ENCODE measurements at places on chromosomes 1 and 21. TPM values are rescaled to one million over a fixed set of nuclear protein-coding genes. Genes with fewer than 3 reads are reported as not detected.

OR6N1 gene
- total RNA-seq: not detected

CLEC20A gene
- 0.48 TPM for total RNA-seq

TFF1 gene
- not detected for total RNA-seq

PNRC2 gene
- total RNA-seq: 105 TPM

FAM151A gene
- total RNA-seq: not detected

RASAL2 gene
- 34.1 TPM for total RNA-seq

SPRR2B gene
- total RNA-seq: not detected

ARHGAP29 gene
- 29.9 TPM for total RNA-seq

MMEL1 gene
- not detected for total RNA-seq

C4BPB gene
- not detected for total RNA-seq

RGS8 gene
- not detected for total RNA-seq

CRYBG2 gene
- not detected for total RNA-seq

CD1B gene
- total RNA-seq: not detected

USH2A gene
- total RNA-seq: 5.6 TPM

ITGB2 gene
- 16.7 TPM for total RNA-seq

SOX13 gene
- 8.6 TPM for total RNA-seq

NEK2 gene
- not detected for total RNA-seq

ZC3H11A gene
- 53.1 TPM for total RNA-seq

ZBTB48 gene
- 4.0 TPM for total RNA-seq

LRRC7 gene
- total RNA-seq: 14.3 TPM

FAM229A gene
- total RNA-seq: 7.5 TPM

WNT3A gene
- total RNA-seq: not detected

ADAMTSL4 gene
- total RNA-seq: 41.1 TPM

FAM78B gene
- 2.9 TPM for total RNA-seq

FCRLB gene
- total RNA-seq: 0.63 TPM

SPATA6 gene
- 4.5 TPM for total RNA-seq

TNFRSF8 gene
- 6.0 TPM for total RNA-seq

ITPKB gene
- 11.0 TPM for total RNA-seq

CLCNKB gene
- 4.6 TPM for total RNA-seq

AUNIP gene
- total RNA-seq: not detected

ADORA3 gene
- 11.3 TPM for total RNA-seq

ANGPTL3 gene
- total RNA-seq: not detected

HHAT gene
- total RNA-seq: 2.0 TPM

FMO4 gene
- 6.9 TPM for total RNA-seq

BMP8B gene
- total RNA-seq: 0.22 TPM

SV2A gene
- total RNA-seq: 6.3 TPM

BSDC1 gene
- 49.7 TPM for total RNA-seq

TAGLN2 gene
- total RNA-seq: 235 TPM

FMO1 gene
- total RNA-seq: 0.37 TPM

CLSTN1 gene
- 47.5 TPM for total RNA-seq

NCAM2 gene
- 1.8 TPM for total RNA-seq

GALE gene
- 8.8 TPM for total RNA-seq

OR2T35 gene
- not detected for total RNA-seq

KRTAP21-2 gene
- not detected for total RNA-seq

IGSF5 gene
- 2.9 TPM for total RNA-seq

IL10 gene
- 3.1 TPM for total RNA-seq

ADGRL4 gene
- 15.1 TPM for total RNA-seq

IGSF9 gene
- 2.0 TPM for total RNA-seq

Measured in right atrium auricular region (tissue), 2 donors.